RPMI8226 (cell line): ENCODE measurements at places on chromosomes 3 and 15.

DNA sequence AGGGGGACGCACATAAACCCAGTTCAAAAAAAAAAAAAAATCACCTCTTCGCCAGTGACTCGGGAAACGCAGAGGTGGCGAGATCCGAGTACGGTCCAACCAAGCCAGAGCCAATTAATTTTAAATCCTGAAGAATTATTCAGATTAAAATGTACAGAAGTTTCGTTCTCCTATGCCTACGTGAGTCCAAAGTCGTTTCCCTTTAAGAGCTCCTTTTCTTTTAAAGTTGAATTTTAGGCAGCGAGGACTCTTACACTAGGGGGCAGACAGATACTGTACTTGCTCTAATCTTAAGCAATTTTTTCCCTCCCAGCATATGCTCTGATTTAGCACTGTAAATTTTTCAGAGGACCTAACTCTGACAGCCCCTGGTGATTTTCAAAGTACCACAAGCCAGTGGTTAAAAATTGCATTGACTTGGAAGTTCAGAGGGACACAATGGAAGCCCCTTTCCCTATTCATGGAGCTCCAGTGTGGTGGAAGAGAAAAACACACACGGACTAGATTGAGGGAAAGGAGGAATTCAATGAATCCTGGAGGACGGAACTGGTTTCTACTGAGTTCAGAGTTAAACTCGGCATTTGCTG, 3.3 kb upstream of the NR2F2 start:
- DNase-seq = peak; percentile 59

- no peak for DNase-seq
Observed at GRCh38 chr15:90560229-90560776, 30.6 kb downstream of the CRTC3 start.

- no peak for DNase-seq
Observed at GRCh38 chr15:60901647-60902046, 327.5 kb downstream of the RORA start.

DNA sequence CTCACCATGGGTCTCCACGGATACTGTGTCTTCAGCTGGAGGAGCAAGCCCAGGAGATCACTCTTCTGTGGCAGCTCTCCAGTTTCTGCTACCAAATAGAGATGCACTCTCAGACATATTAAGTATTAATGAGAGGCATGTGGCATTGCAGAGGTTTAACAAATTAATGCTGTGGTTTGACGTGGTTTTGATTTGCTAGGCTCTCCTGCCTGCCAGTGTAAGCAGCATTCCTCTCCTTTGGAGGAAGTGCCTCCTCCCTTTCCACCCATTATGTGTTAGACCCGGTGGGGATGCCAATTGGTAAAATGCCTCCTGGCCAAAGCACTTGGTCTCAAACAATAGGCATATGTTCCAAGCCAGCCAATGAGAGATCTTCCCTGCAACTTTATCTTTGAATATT, 124.8 kb downstream of the MYLK start:
- DNase-seq = peak; percentile 7

GRCh38 chr3:185527364-185527763, 25.0 kb downstream of the LIPH start:
- DNase-seq = no peak

DNA sequence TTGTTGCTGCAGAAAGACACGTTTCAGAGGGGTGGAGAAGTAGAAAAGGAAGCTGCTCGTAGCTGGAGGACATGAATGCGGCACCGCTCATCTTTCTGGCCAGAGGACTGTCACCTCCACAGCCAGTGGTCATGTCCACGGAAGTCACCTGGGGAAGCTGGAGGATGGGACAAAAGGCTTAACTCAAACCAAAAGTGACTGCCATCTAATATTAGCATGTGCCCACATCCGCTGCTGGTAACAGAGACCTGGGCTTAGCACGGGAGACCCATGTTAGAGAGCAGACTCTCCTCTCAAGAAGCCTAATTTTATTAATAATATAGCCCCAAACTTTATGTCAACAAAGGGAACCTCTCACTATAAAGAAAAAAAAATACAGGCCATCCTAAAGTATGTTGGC, 5.9 kb downstream of the MEX3B start:
- DNase-seq = no peak

GRCh38 chr3:63862804-63863149, 828 bp downstream of the THOC7 start:
- no peak for DNase-seq

- no peak for DNase-seq
Observed at GRCh38 chr3:145798696-145799537, 362.1 kb downstream of the PLOD2 start.

GRCh38 chr3:10694179-10694578, 121.8 kb upstream of the SLC6A11 start:
- no peak for DNase-seq

DNA sequence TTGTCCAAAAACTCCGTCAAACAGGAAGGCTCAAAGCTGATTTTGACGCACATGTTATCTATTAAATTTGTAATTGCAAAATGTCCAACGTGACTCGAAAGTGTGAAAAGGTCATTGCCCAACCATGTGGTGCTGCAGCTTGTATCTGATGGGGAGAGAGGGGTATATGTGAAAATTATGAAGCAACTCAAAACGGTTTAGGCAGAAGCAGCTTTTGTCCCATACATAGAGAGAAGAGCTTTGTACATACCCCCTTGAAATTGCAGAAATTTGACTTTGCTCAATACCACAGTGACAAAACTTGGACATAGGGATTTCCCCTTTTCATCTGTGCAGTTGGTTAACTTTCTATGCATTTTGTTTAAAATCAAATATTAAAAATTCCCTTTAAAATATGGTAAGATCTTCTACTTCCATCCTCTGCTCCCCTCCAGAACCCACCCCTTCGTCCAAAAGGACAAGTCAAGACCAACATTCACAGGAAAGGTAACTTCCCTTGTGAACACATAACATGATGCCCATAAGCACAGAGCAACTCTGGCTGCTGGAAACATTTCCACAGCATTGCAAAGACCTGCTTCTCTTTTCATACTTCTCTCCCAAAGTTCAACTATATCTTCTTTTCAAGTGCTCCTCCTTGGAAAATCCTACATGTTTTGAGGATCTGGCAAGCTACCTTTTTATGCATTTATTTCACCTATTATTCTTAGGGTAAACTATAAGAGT, 253.7 kb upstream of the THBS1 start:
- DNase-seq = no peak

GRCh38 chr15:48367483-48367882, 36.3 kb downstream of the DUT start:
- no peak for DNase-seq

DNA sequence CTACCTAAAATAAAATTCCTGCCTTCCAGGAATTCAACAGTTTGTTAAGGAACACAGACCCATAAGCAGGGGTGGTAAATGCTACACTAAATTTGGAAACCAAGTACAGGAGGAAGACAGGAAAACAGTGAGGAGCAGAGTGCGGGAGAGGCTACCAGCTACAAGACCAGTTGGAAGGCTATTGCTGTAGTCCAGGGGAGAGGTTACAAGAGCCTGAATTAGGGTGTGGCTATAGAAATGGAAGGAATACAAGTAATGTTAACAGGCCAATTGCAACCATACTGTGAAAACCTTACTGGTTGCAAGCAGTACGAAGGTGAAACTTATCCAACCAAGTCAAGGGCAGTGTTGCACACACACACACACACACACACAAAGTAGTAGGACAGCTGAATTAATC, 880 bp upstream of the ARMC8 start:
- no peak for DNase-seq

GRCh38 chr15:64905119-64905831, 6.4 kb upstream of the ANKDD1A start:
- peak; percentile 79 for DNase-seq

GRCh38 chr3:100631236-100631635, 21.8 kb downstream of the ADGRG7 start:
- no peak for DNase-seq

DNA sequence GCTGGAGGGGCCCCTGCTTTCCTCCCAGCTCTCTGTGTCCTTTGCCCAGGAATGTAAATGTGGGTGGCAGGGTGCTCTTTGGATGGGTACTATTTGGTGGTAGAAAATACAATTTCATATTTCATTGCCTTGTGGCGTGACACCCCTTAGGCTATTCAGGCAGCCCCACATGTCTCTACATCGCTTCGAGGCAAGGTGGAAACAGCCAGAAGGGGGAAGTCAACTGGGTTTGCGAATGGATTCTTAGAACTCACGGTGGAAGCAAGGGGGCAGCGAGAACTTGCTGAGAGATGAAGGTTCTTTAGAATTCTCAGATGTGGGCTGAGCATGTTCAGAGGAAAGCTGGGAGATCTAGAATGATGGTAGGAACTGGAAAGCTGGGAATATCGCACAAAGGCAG, 25.3 kb downstream of the PLA2G4D start:
- DNase-seq = no peak

GRCh38 chr3:179652447-179653095, at the start of gene USP13:
TSS of gene USP13 (plus strand) at chr3:179653040. CDS start at chr3:179653226, 186 bp downstream.
- DNase-seq = peak; percentile 88

- peak; percentile 45 for DNase-seq
Observed at GRCh38 chr3:11643201-11643603, 513 bp downstream of the VGLL4 start.

DNA sequence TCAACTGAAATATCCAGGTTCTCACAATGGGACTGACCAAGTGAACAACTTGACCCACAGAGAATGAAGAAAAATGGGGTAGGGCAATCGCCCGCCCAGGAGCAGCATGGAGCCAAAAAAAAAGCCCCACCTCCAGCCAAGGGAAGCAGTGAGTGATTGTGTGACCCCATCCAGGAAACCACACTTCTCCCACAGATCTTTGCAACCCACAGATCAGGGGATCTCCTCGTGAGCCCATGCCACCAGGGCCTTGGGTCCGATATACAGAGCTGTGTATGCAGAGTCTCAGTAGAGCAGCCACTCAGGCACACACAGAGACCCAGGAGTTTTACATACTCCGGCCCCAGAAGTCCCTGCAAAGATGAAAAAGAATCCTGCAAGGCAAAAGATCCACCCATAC, 35.7 kb downstream of the PYGO1 start:
- no peak for DNase-seq
